ENCODE measurements at places on chromosomes 2 and 18. TPM values are rescaled to one million over a fixed set of nuclear protein-coding genes. Genes with fewer than 3 reads are reported as not detected.

- peaks cover 3% of the 10 kb centered on the region for H3K27me3 ChIP-seq
- H3K4me3 ChIP-seq = no peak overlapping the region
- H3K4me1 ChIP-seq = no peaks in the 10 kb centered on the region
- no peak overlapping the region for H3K27ac ChIP-seq
- DNase-seq = no peak
Measured at GRCh38 chr18:24296276-24296675, 101.3 kb downstream of the OSBPL1A start.

DNA sequence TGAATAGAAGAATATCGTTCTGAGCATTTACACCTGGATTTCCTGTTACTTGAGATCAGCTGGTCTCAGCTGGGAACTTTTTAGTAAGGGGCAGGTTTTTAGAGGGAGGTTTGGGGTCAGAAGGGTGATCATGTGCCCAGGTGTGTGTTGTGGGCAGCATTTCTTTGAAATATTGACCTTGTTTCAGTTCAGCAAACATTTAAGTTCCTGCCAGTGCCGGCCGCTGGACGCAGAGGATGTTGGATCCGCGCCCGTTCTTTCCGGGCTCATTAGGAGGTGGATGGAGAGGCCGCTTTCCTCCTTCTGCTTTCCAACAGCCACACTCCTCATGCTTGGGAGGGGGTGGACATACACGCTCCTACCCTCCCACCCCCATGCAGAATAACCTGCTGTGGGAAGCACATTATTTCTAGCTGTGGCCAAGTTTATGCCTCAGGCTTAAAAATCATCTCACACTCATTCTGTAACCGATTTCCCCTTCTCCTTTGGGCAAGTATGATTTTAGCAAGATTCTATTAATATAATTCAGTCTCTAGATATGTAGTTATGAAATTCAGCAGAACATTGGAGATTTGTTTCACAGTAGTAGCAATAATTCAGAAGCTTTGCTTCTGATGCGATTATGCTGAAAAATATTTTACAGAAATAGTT lies 131.4 kb downstream of the ZNF236 start:
- DNase-seq = no peak
- no peaks in the 10 kb centered on the region for H3K4me1 ChIP-seq
- H3K36me3 ChIP-seq = peaks cover 15% of the 10 kb centered on the region
- no peak overlapping the region for H3K4me3 ChIP-seq

DNA sequence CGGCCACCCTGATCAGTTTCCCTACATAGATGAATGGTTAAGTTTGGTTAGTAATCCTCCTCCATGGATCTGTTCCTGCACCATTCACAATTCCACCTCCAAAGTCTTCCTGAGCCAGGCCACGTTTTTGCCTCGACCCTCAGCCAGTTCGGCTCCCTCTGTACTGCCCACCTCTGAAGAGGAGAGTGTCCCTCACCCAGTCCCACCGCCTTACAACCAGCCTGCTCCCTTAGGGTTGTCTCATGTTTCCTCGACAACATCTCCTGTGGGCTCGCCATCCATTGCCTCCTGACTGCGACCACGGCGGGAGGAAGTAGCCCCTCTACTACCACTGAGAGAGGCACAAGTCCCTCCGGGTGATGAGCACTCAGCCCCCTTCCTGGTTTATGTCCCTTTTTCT lies 338.0 kb upstream of the CNTNAP5 start:
- no peak overlapping the region for H3K4me3 ChIP-seq
- H3K27ac ChIP-seq = no peak overlapping the region
- 0 out of 2 replicates have a peak, but pooled peaks cover 7% of the 10 kb centered on the region for H3K36me3 ChIP-seq
- no peaks in the 10 kb centered on the region for H3K27me3 ChIP-seq
- DNase-seq = no peak
- H3K4me1 ChIP-seq = no peaks in the 10 kb centered on the region

DNA sequence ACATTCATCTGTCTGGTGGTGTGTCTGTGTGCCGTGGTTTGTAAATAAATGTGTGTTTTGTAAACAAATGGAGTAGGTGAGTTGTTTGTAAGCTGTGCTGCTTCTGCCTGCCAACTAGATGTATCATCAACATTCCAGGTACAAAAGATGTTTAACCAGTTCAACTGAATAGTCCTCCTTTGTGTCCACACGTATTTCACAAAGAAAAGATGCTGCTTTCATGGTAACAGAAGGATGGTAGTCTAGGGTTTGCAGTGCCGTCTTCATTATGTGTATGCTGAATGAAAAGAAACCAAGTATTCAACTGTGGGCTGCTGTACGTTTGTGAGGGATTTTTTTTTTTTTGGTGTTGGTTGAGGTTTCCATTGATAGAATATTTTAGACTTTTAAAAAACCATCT lies 72.1 kb downstream of the CAMKMT start:
- H3K27ac ChIP-seq = no peak overlapping the region
- no peak for DNase-seq
- no peaks in the 10 kb centered on the region for H3K27me3 ChIP-seq
- H3K4me3 ChIP-seq = no peak overlapping the region
- H3K36me3 ChIP-seq = no peaks in the 10 kb centered on the region
- H3K4me1 ChIP-seq = peaks cover 16% of the 10 kb centered on the region

- peaks cover 65% of the 10 kb centered on the region for H3K4me1 ChIP-seq
- DNase-seq = peak; percentile 76
- H3K27me3 ChIP-seq = no peaks in the 10 kb centered on the region
Measured at GRCh38 chr2:55168221-55169154, 63.6 kb downstream of the CLHC1 start.

Gene RPE
- total RNA-seq = 66.4 TPM

Gene COLEC12
- total RNA-seq = 0.18 TPM

Gene CDH20
- total RNA-seq = not detected

Gene CASP8
- 11.9 TPM for total RNA-seq
